Activated naive CD4-positive, alpha-beta T cell treated with anti-CD3 and anti-CD28 coated beads, Interleukin-2, amount 10 ng/mL, durations not matched to agents 5 hours and 36 hours (primary cell): ENCODE measurements at places on chromosomes 5 and 9. TPM values are rescaled to one million over a fixed set of nuclear protein-coding genes. Genes with fewer than 3 reads are reported as not detected.

GDA gene
- total RNA-seq: not detected

ITGA2 gene
- 5.0 TPM for total RNA-seq

FAM221B gene
- not detected for total RNA-seq

GABRA1 gene
- total RNA-seq: not detected

SLC45A2 gene
- not detected for total RNA-seq

COL27A1 gene
- 2.8 TPM for total RNA-seq

IL9 gene
- total RNA-seq: not detected

DCTN3 gene
- total RNA-seq: 122 TPM

GRM6 gene
- not detected for total RNA-seq

FBP1 gene
- total RNA-seq: 1.1 TPM

GABRG2 gene
- total RNA-seq: 0.65 TPM

PHYKPL gene
- total RNA-seq: 158 TPM

NFIB gene
- not detected for total RNA-seq

FOXE1 gene
- total RNA-seq: 0.10 TPM

ZNF189 gene
- total RNA-seq: 13.4 TPM

ANKRD18A gene
- 1.0 TPM for total RNA-seq

PIP5KL1 gene
- total RNA-seq: 1.0 TPM

FOXD4L6 gene
- total RNA-seq: not detected
